ENCODE measurements at places on chromosomes 4 and X. TPM values are rescaled to one million over a fixed set of nuclear protein-coding genes. Genes with fewer than 3 reads are reported as not detected.

DNA sequence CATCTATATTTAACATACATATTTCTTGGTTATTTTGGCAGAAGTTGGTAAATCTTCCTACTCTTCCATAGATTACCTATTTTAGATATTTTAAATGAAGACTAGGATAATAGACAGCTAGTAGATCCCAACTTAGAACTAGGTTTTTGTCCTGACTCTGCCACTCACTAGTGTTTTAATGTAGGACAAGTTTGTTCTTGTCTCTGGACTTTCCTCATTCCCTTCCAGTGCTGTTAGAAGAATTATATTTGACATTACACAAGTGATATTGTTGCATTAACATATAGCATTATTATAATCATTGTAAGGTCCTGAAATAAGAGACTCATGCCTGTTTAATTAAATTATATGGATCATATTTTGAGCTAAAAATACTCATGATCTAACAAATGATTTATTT lies 24.1 kb upstream of the ALB start:
- no peak for DNase-seq

GRCh38 chrX:121405826-121406225 lies 358.4 kb downstream of the GLUD2 start:
- no peak for DNase-seq

- no peak for DNase-seq
Observed at GRCh38 chr4:5999356-5999755, 18.9 kb downstream of the C4orf50 start.

GRCh38 chr4:25697516-25697915 lies 41.9 kb downstream of the SLC34A2 start:
- DNase-seq: no peak

DNA sequence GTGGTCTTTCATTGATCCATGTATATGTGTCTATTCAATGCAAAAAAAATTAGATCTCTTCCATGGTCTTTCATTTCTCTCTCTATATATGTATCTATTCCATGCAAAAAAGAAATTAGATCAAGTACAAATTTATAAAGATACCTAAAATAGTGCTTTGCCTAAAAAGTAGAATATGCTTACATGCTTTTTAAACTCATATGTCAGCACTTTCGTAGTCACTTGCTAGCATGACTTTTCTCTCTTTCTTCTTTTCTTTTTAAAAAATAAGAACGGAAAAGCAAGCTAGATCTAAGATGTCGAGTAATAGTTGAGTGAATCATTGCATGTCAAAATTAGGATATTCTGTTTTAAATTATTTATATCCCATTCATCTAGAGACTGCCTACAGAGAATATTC lies 50.9 kb downstream of the PKD2 start:
- no peak for DNase-seq

The DRP2 gene
- 0.14 TPM for total RNA-seq

DNA sequence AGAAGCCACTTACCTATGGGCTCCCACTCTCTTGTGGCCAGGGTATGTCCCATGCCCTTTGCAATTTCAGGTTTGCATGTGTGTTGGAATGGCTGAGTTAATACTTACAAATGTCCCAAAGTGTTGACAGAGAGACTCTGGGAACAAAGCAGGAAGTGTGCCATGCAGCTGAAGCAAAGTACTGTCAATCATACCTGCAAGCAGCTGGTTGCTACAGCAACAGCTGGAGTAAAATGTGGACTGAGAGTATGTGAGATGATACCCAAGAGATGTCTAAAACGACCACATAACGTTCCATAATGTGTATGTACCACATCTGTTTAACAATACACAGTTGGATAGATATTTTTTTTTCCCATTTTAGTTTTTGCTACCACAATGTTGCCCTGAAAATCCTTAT lies 82.8 kb upstream of the CAMK2D start:
- no peak for DNase-seq

The HTR2C gene
- not detected for total RNA-seq

DNA sequence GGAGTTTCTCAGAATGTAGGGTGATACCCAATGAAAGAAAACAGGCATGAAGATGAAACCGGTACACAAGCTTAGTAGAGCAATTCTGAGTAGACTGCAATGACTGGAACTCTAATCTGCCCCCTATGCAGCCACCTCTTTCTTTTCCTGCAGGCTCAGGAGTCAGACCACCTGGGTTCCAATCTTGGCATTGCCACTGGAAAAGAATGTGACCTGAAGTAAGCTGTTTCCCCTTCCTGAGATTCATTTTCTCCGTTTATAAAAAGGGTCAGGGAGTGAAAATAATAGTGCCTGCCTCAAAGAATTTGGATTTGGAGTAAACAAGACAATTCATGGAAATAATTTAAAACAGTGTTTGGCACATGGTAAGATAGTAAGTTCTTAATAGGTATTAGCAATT lies 1464.0 kb downstream of the PCDH7 start:
- DNase-seq: no peak

DNA sequence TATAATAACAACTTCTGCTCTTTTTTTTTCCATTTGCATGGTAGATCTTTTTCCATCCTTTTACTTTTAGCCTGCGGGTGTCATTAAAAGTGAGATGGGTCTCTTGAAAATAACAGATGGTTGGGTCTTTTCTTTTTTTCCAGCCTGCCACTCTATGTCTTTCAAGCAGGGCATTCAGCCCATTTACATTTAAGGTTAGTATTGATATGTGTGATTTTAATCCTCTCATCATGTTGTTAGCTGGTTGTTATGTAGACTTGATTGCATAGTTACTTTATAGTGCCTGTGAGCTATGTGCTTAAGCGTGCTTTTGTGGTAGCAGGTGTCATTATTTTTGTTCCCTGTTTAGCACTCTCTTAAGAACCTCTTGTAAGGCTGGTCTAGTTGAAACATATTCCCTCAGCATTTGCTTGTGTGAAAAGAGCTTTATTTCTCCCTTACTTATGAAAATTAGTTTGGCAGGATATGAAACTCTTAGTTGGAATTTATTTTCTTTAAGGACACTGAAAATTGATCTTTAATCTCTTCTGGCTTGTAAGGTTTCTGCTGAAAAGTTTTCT lies 326.1 kb downstream of the SH3BGRL start:
- no peak for DNase-seq

The FAM114A1 gene
- 118 TPM for total RNA-seq

DNA sequence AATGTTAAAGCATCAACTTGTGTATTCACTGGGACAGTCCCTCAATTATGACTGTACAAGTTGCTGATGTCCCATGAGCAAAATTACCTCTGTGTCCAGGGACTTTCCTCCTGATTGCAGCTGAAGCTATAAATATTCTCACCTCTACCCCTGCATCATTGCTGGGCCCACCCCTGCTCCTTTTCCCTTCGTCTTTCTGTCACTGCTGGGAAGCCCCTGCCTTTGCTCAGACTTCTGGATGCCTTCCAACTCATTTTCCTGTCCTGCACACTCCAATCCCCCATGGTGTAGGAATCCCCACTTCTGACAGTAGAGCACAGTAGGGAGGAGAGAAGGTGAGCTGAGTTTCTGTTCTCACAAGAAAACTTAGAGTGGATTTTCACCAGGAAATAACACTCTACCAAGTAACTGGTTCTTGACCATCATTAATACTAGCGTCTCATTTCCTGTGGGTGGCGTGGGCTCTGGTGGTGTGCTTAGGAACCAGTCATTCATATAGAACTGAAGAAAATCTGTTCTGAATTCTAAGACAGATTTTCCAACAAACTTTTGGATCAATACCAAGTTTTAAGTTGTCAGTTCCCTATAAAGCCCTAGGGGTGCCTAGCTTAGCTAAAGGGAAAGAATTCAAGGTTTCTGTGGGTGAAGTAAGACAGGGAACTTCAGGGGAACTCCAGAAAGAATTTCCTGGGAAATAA lies 136.2 kb upstream of the MED14 start:
- DNase-seq: no peak

The PDGFC gene
- 22.5 TPM for total RNA-seq

GRCh38 chr4:813900-814299 lies 12.0 kb downstream of the CPLX1 start:
- no peak for DNase-seq

Measured in H4 (cell line).